Thoracic aorta endothelial cell (primary cell): ENCODE measurements at places on chromosomes 16 and 17. TPM values are rescaled to one million over a fixed set of nuclear protein-coding genes. Genes with fewer than 3 reads are reported as not detected.

The KCNH4 gene
- total RNA-seq, result under 0.01 TPM in 1 of 2 replicates, not detected in the other

The CDR2L gene
- 23.1 and 27.4 TPM in 2 replicates for total RNA-seq

The CCDC200 gene
- not detected in 2 replicates for total RNA-seq

The RNF222 gene
- not detected in 2 replicates for total RNA-seq

The SERPINF2 gene
- not detected in 2 replicates for total RNA-seq

The GAS2L2 gene
- not detected in 2 replicates for total RNA-seq

The NPIPA8 gene
- 0.22 TPM in 1 of 2 replicates, not detected in the other for total RNA-seq

The EFNB3 gene
- total RNA-seq, result 0.36 and 0.53 TPM in 2 replicates

The CRAMP1 gene
- 16.0 and 20.3 TPM in 2 replicates for total RNA-seq

The TLCD2 gene
- 1.2 and 1.6 TPM in 2 replicates for total RNA-seq

The DPEP3 gene
- total RNA-seq, result not detected in 2 replicates

The LAT gene
- total RNA-seq, result 0.66 and 0.79 TPM in 2 replicates

The NEUROD2 gene
- total RNA-seq, result not detected in 2 replicates

The PRSS22 gene
- not detected in 2 replicates for total RNA-seq

The MFSD11 gene
- 33.5 and 34.0 TPM in 2 replicates for total RNA-seq

The TBC1D3K gene
- not detected in 2 replicates for total RNA-seq

The GRAP gene
- total RNA-seq, result 15.5 and 20.1 TPM in 2 replicates

The GP1BA gene
- total RNA-seq, result not detected in 2 replicates

The KRT222 gene
- not detected in 2 replicates for total RNA-seq

The CD300LB gene
- not detected in 2 replicates for total RNA-seq

The HOXB5 gene
- 0.13 and 1.5 TPM in 2 replicates for total RNA-seq

The BICDL2 gene
- not detected in 2 replicates for total RNA-seq

The ADGRG3 gene
- not detected in 2 replicates for total RNA-seq

The SCRN2 gene
- total RNA-seq, result 18.2 and 30.4 TPM in 2 replicates

The KRT39 gene
- total RNA-seq, result not detected in 2 replicates

The CTRL gene
- 0.57 TPM in 1 of 2 replicates, not detected in the other for total RNA-seq

The SNAI3 gene
- total RNA-seq, result 0.13 TPM in 1 of 2 replicates, not detected in the other

The MYH2 gene
- total RNA-seq, result not detected in 2 replicates

The NPTX1 gene
- 0.07 TPM in 1 of 2 replicates, not detected in the other for total RNA-seq

The KCTD19 gene
- total RNA-seq, result 0.13 and 0.14 TPM in 2 replicates

The HOXB13 gene
- total RNA-seq, result 0.07 TPM in 1 of 2 replicates, not detected in the other

The FAM83G gene
- 12.6 and 16.9 TPM in 2 replicates for total RNA-seq

The CORO1A gene
- 3.8 and 4.0 TPM in 2 replicates for total RNA-seq

The MARVELD3 gene
- total RNA-seq, result 0.13 TPM in 1 of 2 replicates, not detected in the other
